ENCODE measurements at places on chromosomes 1 and 21. TPM values are rescaled to one million over a fixed set of nuclear protein-coding genes. Genes with fewer than 3 reads are reported as not detected.

DNA sequence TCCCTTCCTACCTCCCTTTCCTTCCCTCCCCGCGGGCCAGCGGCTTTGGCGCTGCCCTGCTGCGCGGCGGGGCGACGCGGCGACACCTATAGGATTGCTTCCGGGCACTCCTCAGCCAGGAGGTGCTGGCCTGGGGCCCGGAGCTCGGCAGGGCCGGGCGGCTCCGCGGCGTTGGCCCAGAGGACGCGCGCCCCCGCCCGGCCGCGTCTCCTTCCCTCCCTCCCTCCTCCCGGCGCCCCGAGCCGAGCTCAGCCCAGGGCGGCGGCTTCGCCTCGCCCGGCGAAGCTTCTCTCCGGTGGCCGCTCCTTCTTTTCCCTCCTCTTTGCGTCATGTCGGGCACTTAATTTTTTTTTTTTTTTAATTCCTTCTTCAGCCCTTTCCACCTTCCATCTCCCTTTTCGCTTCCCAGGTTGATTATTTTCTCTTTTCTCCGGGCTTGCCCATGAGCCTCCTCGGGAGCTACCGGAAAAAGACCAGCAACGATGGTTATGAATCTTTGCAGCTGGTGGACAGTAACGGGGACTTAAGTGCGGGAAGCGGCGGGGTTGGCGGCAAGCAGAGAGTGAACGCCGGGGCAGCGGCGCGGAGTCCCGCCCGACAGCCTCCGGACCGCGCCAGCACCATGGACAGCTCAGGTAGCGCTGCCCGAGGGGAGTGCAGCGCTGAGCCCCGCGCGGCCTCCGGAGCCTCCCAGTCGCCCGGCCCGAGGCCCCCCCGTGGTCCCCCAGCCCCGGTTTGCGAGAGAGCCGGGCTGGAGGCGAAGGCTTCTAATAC lies at the start of gene DNAJC6:
DNAJC6 (plus strand) TSS at position 240 of the 774 bp plus-strand sequence; CDS start at position 443, 203 bp downstream.
- DNase-seq = peak; percentile 95

DNA sequence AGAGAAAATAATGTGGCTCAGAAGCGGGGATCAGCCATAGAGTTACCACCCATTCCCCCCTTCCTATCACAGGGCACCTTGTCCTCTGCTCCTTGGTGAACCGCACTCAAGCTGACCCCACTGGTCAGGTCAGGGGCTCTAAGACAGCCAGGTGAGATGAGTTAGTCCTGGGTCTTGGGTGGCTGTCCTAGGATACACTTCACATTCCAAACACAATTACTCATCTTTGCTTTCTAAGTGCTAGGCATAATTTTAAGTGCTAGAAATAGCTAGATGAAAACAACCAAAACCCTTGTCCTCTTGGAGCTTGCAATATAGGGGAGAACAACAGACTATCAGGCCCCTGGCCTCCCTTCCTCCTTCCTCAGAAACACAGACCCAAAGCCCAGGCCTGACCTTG lies 7.8 kb upstream of the MUTYH start:
- no peak for DNase-seq

DNA sequence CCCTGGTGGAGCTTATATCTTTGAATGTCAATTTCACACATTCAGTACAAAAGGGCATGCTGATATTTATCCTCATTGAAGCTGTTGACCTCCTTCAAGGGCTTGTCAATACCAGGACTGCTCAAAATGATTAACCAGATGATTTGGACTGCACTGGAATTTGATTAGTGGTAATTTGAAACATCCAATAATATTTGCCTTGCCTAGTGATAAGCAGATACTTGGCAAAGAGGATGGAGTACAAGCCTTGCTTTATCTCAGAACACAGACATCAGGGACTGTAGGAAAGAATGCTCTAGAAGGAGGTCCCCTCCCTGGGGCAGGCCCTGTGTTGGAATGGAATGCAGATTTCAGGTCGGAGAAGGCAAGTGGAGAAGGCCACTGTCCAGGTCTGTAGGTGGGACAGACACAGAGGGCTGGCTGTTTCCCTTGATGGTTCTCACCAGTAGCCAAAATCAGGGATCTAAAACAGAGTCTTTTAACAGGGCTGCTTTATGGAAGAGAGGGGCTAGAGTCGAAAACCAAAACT lies 64.8 kb upstream of the ZNF648 start:
- no peak for DNase-seq

GRCh38 chr1:56248138-56248537 lies 331.2 kb downstream of the PLPP3 start:
- no peak for DNase-seq

GRCh38 chr1:150613061-150613920 lies 16.1 kb downstream of the ENSA start:
- DNase-seq = no peak

- DNase-seq = no peak
Observed at GRCh38 chr1:82227306-82228095, 426.8 kb downstream of the ADGRL2 start.

DNA sequence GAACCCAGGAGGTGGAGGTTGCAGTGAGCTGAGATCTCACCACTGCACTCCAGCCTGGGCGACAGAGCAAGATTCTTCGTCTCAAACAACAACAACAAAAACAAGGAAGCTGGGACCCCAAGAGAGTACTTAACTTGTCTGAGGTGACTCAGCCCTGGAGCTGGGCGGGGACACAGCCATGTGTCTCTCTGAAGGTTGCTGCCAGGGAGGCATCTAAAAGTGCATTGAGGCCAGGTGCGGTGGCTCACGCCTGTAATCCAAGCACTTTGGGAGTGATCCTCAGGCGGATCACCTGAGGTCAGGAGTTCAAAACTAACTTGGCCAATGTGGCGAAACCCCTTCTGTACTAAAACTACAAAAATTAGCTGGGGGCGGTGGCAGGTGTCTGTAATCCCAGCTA lies 7.7 kb downstream of the IFI6 start:
- peak; percentile 24 for DNase-seq

DNA sequence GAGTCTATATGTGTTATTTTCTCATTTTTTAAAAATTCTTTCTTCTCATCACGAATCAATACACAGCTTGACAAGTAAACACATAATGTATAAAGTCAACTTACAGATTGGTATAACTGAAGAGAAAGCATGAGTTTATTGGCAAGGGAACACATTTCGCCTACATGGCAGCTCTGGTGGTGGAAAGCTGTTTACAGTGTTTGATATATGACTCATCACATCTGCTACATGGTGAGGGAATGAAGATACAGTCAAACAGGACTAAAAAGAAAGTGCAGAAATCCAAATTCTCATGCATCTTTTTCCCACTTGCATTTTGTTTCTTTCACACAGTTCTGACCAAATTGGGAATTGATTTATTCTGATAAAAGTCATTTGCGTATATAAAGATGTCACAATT lies 122.2 kb upstream of the ADGRL4 start:
- DNase-seq = no peak

- DNase-seq = no peak
Observed at GRCh38 chr1:219833214-219833815, 95.0 kb downstream of the SLC30A10 start.

GRCh38 chr1:244075247-244075722 lies 24.2 kb downstream of the ZBTB18 start:
- DNase-seq = no peak

- DNase-seq = no peak
Observed at GRCh38 chr1:82455342-82455741, 654.6 kb downstream of the ADGRL2 start.

DNA sequence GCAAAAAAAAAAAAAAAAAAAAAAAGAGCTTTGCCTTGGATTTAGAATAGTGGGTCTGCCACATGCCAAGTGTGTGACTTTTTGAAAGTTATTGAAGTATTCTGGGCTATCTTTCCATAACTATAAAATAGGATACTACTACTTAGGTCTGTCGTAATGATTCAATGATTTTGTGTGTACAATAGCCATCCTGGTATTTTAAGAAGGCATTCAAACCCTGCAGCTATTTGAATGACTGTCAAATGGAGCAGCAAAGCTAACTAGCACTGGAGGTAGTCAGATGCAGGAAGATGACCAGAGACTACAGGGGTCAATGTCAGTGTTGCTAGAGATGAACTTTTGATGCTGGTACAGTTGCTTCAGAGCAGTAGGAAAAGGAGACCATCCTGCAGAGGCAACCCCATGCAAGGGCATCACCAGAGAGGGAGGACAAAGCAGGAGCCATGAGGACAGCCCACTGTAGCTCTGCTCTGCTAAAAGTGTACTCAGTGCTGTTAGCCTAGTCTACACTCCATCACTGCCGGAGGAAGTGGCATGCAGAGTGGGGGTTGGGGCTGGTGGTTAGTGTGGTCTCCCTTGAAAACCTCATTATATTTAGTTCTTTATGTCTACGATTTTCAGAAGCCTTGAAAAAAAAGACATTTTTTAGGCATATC lies 29.0 kb downstream of the DUSP10 start:
- DNase-seq = no peak

- DNase-seq = no peak
Observed at GRCh38 chr21:25487046-25487594, 120.2 kb downstream of the MRPL39 start.

DNA sequence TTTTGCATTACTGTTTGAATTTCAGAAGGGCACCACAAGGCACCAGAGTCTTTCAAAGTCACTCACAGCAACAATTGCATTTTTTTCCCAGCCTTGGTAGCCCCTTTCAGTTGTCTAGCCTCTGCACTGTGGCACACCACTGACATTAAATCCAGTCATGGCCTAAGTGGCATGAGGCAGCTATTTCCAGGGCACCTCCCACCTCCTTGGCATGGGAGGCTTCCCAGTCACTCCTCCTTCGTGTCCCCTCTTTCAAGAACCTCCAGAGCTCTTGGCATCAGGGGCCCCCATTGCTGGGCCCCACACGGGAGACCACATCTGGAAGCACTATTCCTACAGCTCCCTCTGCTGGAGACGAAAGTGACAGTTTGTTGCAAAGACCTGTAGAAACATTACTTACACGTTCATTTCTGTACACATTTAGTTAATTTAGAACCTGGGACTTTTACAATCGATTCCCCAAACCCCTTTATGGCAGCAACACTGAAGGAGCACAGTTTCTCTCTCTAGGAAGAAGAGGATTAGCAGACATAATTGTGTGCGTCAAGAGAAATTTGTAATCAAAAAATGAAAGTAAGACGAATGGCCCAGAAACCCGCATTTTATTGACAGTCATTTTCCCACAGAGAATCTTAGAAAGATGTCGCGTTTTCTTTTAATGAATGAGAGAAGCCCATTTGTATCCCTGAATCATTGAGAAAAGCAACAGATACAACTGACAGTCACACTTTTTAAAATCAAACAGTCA lies 5.7 kb upstream of the CHD5 start:
- DNase-seq = no peak

- DNase-seq = no peak
Observed at GRCh38 chr1:107941531-107941930, 23.4 kb downstream of the VAV3 start.

- DNase-seq = no peak
Observed at GRCh38 chr1:17045634-17046333, 8.0 kb downstream of the SDHB start.

DNA sequence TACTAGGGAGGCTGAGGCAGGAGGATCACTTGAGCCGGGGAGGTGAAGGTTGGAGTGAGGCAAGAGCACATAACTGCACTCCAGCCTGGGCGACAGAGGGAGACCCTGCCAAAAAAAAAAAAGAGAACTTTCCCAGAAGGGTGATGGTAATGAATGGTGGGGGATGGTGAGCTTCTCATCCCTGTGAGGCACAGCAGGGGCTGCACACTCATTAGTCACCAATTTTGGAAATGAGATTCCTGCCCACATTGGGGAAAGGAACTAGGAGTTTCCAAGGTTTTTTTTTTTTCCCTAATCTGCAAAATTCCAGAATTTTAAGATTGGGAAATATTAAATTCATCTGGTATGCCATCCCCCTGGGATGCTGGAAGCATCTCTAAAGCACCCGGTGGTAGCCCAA lies 50.2 kb upstream of the SSBP3 start:
- DNase-seq = peak; percentile 35

Gene PDC
- not detected for total RNA-seq

Gene NCF2
- total RNA-seq = 1.2 TPM

Gene ZNF683
- total RNA-seq = not detected

Gene RGS13
- not detected for total RNA-seq

Gene SYT14
- 1.0 TPM for total RNA-seq

Gene AUNIP
- total RNA-seq = 1.2 TPM

Gene TSEN15
- total RNA-seq = 40.6 TPM

Gene PRMT6
- total RNA-seq = 18.8 TPM

Gene SH3BGRL3
- total RNA-seq = 162 TPM

Gene CHIA
- not detected for total RNA-seq

Gene TFF3
- not detected for total RNA-seq

Gene ABCG1
- 0.51 TPM for total RNA-seq

Gene CLIC6
- 0.08 TPM for total RNA-seq

Gene TEX38
- not detected for total RNA-seq

Gene TMEM54
- total RNA-seq = 23.7 TPM

Gene AADACL4
- total RNA-seq = not detected
